ENCODE measurements at places on chromosomes 2 and 18.

DNA sequence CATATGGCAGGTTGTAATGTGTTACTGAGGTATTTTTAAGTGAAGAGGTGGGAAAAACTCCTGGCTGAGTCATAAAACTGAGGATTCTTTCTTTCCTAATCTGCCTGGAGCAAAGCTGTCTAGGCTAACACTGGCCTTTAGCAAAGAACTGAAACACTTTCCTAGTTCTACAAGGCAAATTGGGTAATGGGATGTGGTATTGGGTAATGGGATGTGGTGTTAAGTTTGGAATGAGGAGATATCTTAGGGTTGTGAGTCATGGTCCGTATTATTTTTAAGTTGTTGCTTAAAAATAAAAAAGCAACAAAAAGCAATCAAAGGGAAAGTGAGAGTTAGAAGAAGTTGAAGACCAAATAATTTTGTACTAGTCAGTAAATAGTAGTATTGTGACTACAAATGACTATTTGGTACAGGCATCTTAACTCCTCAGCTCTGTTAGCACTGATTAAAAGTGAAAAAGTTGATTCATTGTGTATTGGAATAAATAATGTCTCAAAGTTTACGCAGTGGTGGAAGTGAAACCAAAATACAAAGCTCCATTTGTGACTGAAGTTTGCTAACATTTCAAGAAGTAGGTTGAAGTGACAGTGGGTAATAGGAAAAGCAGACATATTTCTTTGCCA lies 216.8 kb downstream of the CAMKMT start:
- no peak for DNase-seq

DNA sequence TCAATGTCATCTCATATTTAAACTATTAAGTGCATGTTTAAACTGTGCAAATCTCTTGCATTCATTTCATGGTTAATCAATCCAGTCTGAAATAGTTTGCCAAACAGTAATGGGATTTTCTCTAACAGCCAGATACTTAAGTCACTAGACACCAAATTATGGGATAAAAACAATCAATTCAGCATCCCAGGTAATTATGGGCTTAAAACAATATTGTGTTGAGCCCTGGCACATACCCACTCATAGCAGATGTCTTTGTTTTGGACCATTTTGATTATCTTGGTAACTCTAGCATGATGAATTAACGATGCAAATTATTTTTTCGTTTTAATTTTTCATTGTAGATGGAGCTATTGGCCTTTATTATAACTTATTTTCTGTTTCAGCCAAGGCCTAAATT lies 118.5 kb upstream of the CD302 start:
- no peak for DNase-seq

DNA sequence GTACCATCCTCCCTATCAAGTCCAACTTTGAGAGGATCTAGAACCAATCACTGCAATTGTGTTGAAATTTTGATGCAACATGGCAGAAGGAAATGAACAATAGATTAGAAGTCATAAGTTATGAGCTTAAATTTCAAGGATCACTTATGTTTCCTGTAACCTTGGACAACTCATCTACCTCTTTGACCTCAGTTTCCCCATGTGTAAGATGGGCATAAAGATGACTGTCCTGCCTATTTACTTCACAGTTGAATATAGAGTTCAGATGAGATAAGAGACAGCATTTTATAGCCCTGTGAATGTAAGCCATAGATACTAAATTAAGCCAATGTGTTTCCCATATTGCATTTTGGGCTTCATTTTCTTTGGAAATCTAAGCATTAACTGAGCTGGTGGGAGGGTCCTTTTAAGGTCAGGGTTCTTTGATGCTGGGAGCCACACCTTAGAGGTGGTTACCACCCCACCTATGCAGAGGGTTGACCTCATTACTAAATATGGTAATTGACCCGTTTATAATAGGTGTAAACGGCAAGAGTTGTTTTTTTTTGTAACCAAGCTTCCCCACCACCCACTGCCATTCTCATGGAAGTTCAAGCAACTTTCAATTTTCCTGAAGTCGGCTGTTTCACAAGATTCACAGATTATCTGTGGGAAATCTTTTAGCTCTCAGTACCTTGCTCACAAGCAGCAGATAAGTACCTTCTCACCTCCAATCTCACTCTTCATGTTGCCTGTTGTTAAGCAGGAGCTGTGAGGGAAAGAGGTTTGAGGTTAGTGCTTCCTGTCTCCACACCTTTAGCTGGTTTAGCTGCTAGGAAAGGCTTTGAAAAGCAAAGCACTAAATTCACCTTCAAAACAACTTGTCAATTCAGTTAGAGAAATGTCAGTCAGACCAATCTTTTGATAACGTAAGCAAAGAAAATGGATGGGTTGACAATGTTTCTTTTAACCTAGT lies 13.3 kb downstream of the CD28 start:
- DNase-seq = no peak

DNA sequence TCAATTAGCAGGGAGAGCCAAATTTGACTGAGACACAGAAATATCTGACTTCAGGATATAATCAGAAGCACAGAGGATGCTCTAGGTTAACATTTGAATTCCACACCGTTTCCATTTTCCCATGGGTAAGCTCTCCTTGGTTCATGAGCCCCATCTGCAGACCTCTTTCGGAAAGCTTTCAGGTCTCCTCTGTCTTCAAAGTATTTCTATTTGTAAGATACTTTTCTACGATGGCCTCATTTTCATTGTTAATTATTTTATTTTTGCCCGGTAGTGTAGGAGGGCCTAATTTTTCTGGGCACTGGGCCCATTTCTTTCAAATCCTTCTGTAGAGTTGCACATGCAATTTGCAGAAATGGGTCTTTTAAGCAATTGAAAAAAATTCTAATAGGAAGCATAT lies 53.8 kb downstream of the LRPPRC start:
- no peak for DNase-seq

DNA sequence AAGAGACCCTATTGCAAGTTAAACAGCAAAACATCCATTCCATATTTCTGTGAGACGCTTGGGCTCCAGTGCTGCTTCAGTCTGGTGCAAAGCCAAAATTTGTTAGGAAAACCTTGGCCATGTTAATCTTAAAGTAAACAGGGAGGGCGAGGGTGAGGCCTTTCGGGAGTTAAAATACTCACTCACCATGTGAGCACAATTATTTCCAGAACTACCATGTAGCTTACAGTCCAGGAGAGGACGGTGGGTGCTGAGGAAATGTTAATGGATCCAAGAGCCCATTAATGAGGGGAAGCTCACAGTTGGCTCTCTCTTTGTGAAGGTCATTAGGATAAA lies 286.4 kb downstream of the SLC8A1 start:
- no peak for DNase-seq

DNA sequence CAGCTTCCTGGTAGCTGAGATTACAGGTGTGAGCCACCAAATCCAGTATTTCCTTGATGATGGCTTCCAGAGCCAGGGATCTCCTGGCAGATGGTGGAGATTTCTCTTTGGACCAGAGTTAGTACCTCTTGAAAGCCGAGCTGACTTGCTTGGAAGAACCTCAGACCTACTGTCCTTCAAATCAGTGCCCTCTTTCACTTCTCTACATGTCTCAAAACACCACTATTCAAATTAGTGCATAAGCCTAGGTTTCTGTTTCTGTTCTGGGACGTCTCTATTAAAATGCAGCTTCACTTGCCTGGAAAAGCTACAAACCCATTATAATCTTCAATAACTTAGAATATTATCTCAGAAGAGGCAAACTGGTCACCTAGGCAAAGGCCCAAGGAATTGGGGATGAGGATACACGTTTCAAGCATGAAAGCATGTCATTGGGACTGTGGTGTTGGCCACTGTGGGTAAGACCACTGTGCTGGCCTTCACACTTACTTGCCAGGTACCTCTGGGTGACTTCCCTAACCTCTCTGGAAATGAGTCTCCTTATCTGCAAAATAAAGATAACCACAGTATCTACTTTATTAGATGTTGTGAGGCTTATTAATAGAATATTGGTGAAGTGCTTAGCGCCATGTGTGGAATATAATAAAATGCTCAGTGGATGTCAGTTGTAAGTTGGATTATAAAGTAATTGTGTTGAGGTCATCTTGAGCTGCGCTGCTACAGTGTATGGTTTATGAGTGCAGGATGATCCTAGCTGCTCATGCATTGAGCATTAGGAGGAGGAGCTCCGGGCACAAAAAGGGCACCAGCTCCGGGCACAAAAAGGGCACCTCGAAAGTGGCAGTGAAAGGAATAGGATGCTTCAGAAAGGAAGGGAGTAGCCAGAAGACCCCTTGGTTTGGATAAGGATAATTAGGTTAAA lies 84.5 kb downstream of the DOCK10 start:
- no peak for DNase-seq

- no peak for DNase-seq
Observed at GRCh38 chr2:67858886-67859285, 203.9 kb downstream of the C1D start.

DNA sequence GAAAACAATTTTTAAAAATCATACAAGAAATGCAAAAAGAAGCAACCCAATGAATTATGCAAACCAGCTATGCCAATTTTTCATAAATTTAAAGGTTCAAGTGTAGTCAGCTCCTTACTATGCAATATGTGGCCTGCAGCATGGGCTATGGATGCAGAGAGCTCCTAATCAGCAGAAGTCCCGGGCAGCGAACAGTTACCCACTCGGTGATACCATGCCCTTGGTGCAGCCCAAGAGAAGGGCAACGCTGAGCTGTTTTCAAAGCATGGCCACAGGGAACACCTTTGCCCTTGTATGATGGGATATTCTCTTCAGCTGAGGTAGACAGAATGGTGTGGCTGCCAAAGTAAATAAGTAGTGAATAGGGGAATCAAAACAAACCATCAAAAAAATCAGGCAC lies 17.3 kb upstream of the ARL5A start:
- no peak for DNase-seq

GRCh38 chr2:16394072-16394985 lies 271.3 kb downstream of the CYRIA start:
- no peak for DNase-seq

DNA sequence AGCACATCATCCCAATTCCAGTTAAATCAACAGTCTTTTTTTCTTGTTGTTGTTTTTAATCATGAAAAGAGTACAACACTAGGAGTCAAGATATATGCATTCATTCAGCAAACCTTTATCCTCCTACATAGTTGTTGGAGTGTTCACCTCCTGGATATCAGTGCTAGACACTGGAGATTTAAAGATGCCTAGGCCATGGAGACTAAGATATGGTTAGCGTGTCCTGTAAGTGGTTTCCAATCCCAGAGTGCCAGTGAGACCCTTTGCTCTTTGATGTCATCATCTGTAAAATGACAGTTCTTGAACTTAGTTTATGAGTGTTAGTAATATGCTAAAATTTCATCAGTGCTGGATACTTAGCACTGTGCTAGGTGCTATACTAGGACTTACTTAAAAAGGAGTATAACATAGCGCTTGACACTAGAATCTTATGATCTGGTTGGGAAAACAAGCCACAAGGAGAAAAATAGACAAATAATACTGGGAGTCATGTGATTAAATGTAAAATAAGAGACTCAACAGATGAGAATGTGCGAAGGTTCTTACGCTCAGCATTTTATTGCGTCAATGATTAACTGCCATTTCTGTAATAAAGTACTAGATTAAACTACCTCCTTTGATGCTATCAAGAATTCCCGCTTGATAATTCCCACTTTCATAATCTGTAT lies 31.5 kb downstream of the BABAM2 start:
- peak; percentile 71 for DNase-seq

GRCh38 chr2:96916156-96916630 lies 46.3 kb upstream of the SEMA4C start:
- DNase-seq = no peak

- no peak for DNase-seq
Observed at GRCh38 chr2:191994749-191995148, 147.9 kb upstream of the CAVIN2 start.
